ENCODE measurements at places on chromosomes 2 and 18.

- DNase-seq = peak; percentile 28
These were observed 1.8 kb downstream of the ZFP36L2 start for GRCh38 chr2:43224571-43225092.

- no peak for DNase-seq
These were observed 315.0 kb upstream of the TFPI start for GRCh38 chr2:187869195-187869594.

- no peak for DNase-seq
These were observed 9.3 kb downstream of the TSHZ1 start for GRCh38 chr18:75219745-75220375.

DNA sequence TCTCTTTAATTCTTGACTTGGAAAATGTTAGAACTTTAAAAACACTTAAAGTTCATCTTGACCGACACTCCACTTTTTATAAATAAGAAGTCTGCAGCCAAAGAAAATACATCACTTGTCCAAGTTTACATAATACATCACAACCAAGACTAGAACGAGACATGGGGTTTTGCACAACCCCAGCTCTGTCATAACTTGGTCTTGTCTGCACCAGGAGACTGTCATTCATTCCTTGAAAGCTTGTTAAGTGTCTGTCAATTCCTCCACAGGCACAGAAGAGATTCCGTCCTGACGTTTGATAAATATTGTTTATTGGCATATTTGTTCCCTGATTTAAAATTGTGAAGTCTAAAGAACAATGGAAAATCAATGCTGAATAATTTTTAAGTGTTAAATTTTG is 139.5 kb upstream of the SETBP1 start:
- DNase-seq = no peak

DNA sequence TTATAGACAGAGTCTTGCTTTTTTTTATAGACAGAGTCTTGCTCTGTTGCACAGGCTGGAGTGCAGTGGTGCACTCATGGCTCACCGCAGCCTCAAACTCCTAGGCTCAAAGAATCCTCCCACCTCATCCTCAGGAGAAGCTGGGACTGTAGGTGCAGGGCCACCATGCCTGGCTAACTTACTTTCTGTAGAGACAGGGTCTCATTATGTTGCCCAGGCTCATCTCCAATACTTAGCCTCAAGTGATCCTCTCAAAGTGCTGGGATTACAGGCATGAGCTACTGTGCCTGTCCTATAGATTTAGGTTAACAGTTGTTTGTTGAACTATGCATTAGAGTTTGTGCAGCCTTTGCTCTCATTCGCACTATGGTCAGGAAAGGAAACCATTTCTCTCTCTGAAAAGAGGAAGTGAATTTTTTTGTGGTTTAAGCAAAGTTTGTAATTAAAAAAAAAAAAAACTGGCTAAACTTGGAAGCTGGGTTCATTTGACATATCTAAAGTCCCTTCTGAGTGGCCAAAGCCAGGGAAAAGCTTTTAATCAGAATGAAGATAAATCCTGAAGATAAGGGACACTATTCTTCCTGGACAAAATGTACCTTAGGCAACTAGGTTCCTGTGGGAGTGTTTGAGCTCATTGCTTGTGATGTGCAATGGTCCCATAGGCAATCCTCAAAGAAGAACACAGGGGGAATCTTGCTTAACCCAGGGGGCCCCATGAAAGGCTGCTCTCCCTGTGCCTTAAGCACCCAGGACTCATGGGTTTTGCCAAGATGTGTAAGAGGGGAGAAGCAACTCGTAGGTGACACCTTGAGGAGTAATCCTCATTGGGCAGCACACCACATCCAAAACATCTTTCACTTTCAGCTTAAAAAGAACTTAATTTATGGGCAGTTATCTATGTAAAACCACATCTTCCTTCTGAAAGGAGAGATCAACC is 201.7 kb downstream of the MREG start:
- DNase-seq = no peak

DNA sequence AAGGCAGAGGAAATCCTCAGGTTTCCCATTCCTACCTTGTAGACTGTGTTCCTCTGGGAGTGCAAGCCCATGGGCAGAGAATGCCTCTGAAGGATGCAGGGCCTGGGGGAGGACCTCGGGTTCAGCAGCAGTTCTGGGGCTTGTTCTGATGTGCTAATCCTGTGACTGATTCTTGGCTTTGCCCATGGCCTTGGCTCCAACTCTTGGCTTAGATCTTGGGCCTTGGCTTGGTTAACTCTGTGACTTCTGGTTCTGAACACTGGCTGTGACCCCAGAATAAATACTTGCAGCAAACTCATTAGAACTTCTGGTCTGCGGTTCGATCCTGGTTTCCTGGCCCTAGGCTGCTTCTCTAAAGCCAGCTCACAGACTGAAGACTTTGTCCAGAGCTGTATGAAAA is 366.9 kb upstream of the ZEB2 start:
- DNase-seq = no peak

All from activated CD8-positive, alpha-beta memory T cell treated with anti-CD3 and anti-CD28 coated beads for 1 hour (primary cell).